ENCODE measurements at places on chromosomes 6 and 20. TPM values are rescaled to one million over a fixed set of nuclear protein-coding genes. Genes with fewer than 3 reads are reported as not detected.

C6orf132 gene
- total RNA-seq, result not detected

SPDEF gene
- total RNA-seq, result 0.07 TPM

OR12D3 gene
- total RNA-seq, result not detected

SAPCD1 gene
- total RNA-seq, result 3.5 TPM

KCNK16 gene
- not detected for total RNA-seq

OPRM1 gene
- total RNA-seq, result not detected

ADTRP gene
- 11.6 TPM for total RNA-seq

GMPR gene
- 2.4 TPM for total RNA-seq

UBD gene
- not detected for total RNA-seq
